Type B pancreatic cell (in vitro differentiated cells): ENCODE measurements at places on chromosomes 1 and 21. TPM values are rescaled to one million over a fixed set of nuclear protein-coding genes. Genes with fewer than 3 reads are reported as not detected.

The KCNJ6 gene
- 2.1 and 3.7 TPM in 2 replicates for total RNA-seq

The PCSK9 gene
- total RNA-seq = 9.5 and 15.3 TPM in 2 replicates

The FCRL2 gene
- total RNA-seq = not detected in 2 replicates

GRCh38 chr1:244653439-244654107 is 647 bp downstream of the DESI2 start:
- peaks cover 9% of the 10 kb centered on the region for H3K4me1 ChIP-seq
- no peak overlapping the region for H3K4me3 ChIP-seq
- DNase-seq = no peak
- no peak overlapping the region for H3K27ac ChIP-seq

- H3K27ac ChIP-seq = no peak overlapping the region
- H3K4me1 ChIP-seq = peaks cover 18% of the 10 kb centered on the region
- no peak for DNase-seq
- no peaks in the 10 kb centered on the region for H3K36me3 ChIP-seq
- no peak overlapping the region for H3K4me3 ChIP-seq
Measured at GRCh38 chr1:9278116-9278515, 14.6 kb upstream of the SPSB1 start.

The IGSF8 gene
- total RNA-seq = 27.7 and 33.2 TPM in 2 replicates

The RPAP2 gene
- 31.9 and 42.3 TPM in 2 replicates for total RNA-seq

DNA sequence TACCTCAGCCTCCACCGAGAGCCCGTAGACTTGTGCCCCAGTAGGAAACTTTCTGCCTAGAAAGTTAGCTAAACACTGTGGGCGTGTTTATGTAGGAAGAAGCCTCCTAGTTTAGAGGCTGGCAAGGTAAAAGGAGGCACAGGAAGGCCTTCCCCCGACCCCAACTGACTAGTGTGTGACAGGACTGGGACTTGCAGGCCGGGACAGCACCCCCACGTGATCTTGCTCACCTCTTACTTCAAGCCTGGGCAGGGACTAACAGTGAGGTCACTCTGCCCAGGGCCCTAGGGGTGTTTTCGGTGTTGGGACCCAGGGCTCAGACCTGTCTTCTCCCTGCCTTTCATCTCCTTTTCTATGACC is 392 bp upstream of the TAGLN2 start:
- no peaks in the 10 kb centered on the region for H3K27me3 ChIP-seq
- peak overlapping the region; percentile 88 for H3K27ac ChIP-seq
- peaks cover 5% of the 10 kb centered on the region for H3K36me3 ChIP-seq
- DNase-seq = no peak

The NCF2 gene
- total RNA-seq = 0.68 and 2.2 TPM in 2 replicates
